ENCODE measurements at places on chromosomes 6 and 20.

GRCh38 chr6:43962458-43962857 lies 164.8 kb downstream of the MRPL14 start:
- DNase-seq, result no peak

GRCh38 chr6:19738010-19738409 lies 99.2 kb upstream of the ID4 start:
- no peak for DNase-seq

DNA sequence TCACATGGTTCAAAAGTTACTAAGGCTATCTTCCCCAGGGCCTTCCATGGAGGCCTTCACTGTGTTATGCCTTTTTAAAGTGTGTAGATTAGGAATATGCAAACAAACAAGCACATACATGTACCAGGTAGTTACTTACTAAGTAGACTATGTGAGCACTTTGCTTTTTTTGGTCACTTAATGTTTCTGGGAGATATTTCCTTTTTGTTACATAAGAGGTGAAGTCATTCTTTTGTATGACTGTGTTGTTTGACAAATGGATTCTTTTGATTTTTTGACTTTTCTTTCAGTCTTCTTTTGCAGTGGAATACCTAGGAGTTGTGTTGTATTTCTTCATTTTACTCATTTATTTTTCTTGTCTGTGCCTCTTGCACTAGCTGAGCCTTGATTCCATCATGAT lies 39.6 kb upstream of the BCAS1 start:
- DNase-seq, result no peak

DNA sequence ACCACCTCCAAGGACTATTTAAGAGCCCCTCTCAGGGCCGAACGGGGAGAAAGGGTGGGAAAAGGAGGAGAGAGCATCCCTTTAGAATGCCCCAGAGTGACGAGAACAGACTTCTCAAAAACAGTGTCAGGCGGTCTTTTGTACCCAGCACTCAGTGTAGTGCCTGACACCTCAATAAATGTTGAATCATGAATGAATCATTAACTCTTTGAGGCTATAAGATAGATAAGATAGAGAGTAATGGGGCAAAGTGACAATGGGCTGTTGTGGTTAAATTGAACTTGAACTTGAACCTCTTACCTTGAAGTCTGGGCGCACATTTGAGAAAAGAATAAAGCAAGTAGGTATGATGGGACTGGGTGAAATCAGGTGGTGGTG lies 7.4 kb downstream of the TCF21 start:
- no peak for DNase-seq

DNA sequence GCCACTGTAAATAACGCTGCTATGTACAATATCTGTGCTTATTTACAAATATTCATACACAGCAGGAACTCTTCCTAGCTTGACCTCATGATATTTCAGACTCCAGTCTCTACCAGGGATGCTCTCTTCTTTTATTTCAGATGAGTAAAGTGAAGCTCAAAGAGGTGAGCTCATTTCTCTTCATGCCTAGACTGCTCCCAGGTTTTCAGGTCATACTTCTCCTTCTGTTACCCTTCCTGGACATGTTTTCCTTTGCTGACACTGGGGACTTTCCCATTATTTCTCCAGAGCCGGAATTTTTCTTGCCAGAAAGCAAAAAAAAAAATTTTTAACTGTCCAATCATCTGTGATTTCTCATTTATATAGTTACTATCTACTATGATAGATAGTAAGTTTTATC lies 147.2 kb upstream of the DST start:
- DNase-seq, result no peak

GRCh38 chr6:100459592-100460184 lies 5.0 kb downstream of the SIM1 start:
- no peak for DNase-seq

GRCh38 chr6:152954443-152954842 lies 28.4 kb downstream of the FBXO5 start:
- no peak for DNase-seq

- DNase-seq, result no peak
These were observed 182.1 kb upstream of the AFDN start for GRCh38 chr6:167644412-167645132.

- DNase-seq, result no peak
These were observed 520.8 kb downstream of the EPM2A start for GRCh38 chr6:145214570-145214969.

GRCh38 chr6:33065312-33065711 lies 8.1 kb downstream of the HLA-DPA1 start:
- no peak for DNase-seq

DNA sequence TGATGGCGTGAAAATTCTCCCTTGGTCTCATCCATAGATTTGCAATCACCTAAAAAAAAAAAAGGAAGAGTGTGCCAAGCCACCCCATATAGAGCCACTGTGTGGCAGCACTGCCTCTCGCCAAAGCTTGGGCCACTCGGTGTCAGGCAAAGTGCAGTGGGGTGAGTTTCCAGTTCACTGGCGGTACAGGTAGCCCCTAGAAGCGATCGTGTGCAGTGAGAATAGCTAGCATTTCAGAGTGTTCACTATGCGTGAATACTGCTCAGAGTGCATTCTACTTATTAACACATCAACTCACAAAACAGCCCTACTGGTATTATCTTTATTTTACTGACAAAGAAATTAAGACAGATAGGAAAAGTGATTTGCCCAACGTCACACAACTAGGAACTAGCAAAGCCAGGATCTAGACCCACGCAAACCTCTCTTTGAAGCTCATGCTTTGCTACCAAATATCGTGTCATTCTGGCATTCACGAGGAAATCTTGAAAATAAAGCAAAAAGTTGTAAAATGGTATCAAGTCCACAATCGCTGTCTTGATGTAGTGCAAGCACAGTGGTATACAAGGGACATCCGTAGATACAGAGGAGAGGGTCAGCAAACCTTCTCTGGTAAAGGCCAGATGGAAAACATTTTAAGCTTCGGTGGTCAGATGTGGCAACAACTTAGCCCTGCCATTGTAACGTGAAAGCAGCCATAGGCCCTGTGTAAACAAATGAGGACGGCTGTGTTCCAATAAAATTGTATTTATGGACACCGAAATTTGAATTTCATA lies 10.4 kb upstream of the GCNT2 start:
- DNase-seq, result peak; percentile 20

DNA sequence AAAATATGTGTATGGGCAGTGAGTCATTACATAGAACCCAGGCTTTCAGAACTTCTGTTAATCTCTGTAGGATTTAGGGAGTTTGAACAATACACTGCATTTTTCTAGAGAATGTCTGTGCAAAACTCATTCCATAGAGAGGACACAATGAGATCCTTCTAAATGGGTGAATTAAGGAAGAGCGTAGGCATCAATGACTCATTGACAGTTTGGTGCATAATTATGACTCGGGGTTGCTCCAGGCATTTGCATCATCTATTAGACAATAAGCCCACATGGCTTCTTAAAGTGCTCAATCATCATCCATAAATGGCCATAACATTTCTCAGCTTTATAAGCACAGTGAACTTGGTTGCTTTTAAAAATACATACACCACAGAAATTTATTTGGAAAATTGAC lies 625.5 kb downstream of the CDH26 start:
- DNase-seq, result no peak

GRCh38 chr6:47247227-47247797 lies 62.4 kb downstream of the TNFRSF21 start:
- no peak for DNase-seq

GRCh38 chr20:48771542-48771941 lies 56.3 kb downstream of the PREX1 start:
- no peak for DNase-seq

DNA sequence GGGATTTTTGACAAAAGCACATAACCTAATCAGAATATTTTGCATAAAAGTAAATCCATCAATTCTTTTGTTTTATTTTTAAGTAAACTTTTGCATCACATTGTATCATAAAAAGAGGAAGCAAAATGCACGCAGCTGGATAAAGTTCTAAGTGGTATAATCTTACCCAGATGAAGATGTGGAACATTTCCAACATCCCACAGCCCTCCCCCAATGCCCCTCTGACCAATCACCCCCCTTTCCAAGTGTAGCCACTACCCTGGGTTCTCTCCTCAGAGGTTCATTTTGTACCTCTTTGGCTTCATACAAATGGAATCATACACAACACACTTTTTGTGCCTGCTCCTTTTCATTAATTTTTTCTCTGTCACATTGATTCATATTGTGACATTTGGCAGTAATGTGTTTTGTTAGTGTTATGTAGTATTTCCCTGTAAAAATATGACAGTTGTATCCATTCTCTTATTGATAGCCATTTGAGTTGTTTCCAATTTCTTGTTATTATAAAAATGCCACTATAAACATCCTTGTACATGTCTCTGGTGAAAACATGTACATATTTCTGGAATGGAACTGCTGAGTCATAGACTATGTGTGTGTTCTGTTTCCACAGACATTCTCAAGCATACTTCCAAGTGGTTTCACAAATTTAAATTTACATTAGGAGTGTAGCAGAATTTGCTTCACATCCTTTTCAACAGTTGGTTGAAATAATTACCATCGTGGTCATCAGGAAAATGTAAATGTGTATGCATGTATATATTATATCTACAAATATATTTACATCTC lies 92.9 kb upstream of the SYNDIG1 start:
- no peak for DNase-seq

Data from stimulated activated CD4-positive, alpha-beta T cell treated with anti-CD3 and anti-CD28 coated beads, Interleukin-15, amount 100 ng/mL, for 48 hours (primary cell).